Renal pelvis (tissue), 12 donors: ENCODE measurements at places on chromosomes 7 and 10. TPM values are rescaled to one million over a fixed set of nuclear protein-coding genes. Genes with fewer than 3 reads are reported as not detected.

The DNAJC12 gene
- 10.2 TPM for polyA plus RNA-seq

- DNase-seq: no peak
Observed at GRCh38 chr10:92737484-92737883, 47.7 kb downstream of the HHEX start.

- DNase-seq: no peak
Observed at GRCh38 chr7:101402835-101403234, 40.2 kb downstream of the COL26A1 start.

GRCh38 chr7:205115-206010 is 13.0 kb downstream of the FAM20C start:
- DNase-seq: no peak

GRCh38 chr7:145543242-145543641 is 573.4 kb upstream of the CNTNAP2 start:
- DNase-seq: no peak

The ERVW-1 gene
- 3.2 TPM for polyA plus RNA-seq

The ABCB1 gene
- polyA plus RNA-seq: 20.3 TPM

The CRYGN gene
- 2.5 TPM for polyA plus RNA-seq

The HMX2 gene
- polyA plus RNA-seq: 1.5 TPM

GRCh38 chr10:103277713-103278536 is 987 bp downstream of the INA start:
- no peak for DNase-seq

- DNase-seq: no peak
Observed at GRCh38 chr10:129400426-129400825, 66.6 kb upstream of the MGMT start.

DNA sequence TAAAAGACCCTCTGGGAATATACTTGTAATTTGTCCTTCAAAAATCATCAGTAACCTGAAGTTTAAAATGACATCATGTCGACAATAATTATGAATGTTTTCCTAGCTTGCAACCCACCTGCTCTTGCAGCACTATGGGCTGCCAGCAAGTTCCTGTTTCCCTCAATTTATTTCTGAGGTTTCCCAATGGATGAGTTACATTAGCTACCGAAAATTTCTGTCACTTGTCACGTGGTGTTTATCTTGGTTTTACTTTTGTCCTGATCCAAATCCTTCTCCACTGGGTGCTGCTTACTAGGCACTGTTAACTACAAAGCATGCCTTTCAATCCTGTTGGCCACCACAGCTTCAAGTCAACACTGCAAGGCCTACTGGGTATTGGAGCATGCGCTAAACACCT is 31.5 kb downstream of the GIMAP8 start:
- no peak for DNase-seq

The KCNMA1 gene
- 3.4 TPM for polyA plus RNA-seq

The OR2A1 gene
- polyA plus RNA-seq: 1.2 TPM

DNA sequence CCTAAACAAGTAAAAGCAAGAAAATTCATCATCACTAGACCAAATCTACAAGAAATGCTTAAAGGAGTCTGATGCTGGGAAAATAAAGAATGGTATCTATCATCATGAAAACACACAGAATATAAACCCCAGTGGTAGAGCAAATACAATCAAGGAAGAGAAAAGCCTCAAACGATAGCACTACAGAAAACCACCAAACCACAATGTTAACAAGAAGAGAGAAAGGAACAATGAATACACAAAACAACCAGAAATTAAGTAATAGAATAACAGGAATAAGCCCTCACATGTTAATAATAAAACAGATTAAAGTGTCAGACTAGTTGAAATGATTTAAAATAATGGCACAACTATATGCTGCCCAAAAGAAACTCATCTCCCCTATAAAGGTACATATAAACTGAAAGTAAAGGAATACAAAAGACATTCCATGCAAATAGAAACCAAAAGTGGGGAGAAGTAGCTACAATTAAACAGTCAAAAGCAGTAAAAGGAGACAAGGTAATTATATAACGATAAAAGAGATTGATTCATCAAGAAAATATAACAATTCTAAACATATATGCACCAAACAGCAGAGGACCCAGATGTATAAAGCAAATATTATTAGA is 77.3 kb downstream of the JMJD1C start:
- no peak for DNase-seq

The PPP1R17 gene
- polyA plus RNA-seq: not detected
